Fibroblast of the conjunctiva (primary cell): ENCODE measurements at places on chromosomes 5 and 9.

DNA sequence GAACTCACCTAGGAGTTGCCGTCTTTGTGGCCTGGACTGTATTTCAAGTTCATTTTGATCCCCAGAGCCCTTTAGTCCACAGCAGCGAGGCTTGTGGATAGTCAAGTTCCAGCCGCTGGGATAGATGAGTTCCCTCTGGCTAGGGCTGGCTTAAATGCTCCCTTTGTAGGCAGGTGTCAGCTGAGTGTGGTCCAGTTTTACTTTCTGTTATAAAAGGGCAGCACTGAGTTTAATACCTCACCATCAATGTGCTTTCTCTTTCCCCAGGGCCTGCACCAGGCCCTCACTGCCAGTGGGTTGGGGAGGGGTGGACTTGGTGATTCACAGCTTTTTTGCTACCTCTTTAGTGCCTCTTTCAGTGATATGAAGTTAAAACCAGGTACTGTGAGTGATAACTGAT lies 188.2 kb downstream of the SLCO4C1 start:
- DNase-seq = no peak

- DNase-seq = no peak
Observed at GRCh38 chr9:75664597-75664996, 225.9 kb upstream of the PCSK5 start.

- no peak for DNase-seq
Observed at GRCh38 chr5:170380361-170380951, 8.7 kb downstream of the KCNMB1 start.

GRCh38 chr5:139121120-139121519 lies 77.0 kb downstream of the SIL1 start:
- DNase-seq = no peak

GRCh38 chr9:125881042-125881441 lies 133.9 kb downstream of the PBX3 start:
- no peak for DNase-seq

- DNase-seq = no peak
Observed at GRCh38 chr9:72786948-72787347, 165.9 kb downstream of the ALDH1A1 start.

- DNase-seq = no peak
Observed at GRCh38 chr5:157748760-157749461, 5.4 kb downstream of the LSM11 start.

GRCh38 chr5:159240301-159240870 lies 22.7 kb upstream of the UBLCP1 start:
- no peak for DNase-seq

DNA sequence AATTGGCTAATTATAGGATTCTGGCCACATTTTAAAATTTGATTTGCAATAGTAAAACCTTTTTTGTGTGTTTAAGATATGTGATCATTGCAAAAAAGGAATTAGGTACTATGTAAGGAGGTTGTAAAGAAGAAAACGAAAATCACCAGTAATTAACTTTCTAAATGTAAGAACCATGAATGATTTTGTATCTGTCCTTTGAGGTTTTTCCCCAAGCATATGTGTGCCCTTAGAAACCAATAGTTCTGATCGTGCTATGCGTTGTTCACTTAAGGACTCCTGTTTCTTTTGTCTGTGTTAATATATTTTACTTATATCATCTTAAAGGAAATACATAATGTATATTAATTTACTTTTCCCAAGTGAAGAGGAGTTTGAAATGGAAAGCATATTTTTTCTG lies 410.2 kb downstream of the PSAT1 start:
- DNase-seq = no peak

- no peak for DNase-seq
Observed at GRCh38 chr5:37111426-37112382, 137.5 kb downstream of the CPLANE1 start.

- no peak for DNase-seq
Observed at GRCh38 chr9:2023042-2023441, 7.9 kb downstream of the SMARCA2 start.

DNA sequence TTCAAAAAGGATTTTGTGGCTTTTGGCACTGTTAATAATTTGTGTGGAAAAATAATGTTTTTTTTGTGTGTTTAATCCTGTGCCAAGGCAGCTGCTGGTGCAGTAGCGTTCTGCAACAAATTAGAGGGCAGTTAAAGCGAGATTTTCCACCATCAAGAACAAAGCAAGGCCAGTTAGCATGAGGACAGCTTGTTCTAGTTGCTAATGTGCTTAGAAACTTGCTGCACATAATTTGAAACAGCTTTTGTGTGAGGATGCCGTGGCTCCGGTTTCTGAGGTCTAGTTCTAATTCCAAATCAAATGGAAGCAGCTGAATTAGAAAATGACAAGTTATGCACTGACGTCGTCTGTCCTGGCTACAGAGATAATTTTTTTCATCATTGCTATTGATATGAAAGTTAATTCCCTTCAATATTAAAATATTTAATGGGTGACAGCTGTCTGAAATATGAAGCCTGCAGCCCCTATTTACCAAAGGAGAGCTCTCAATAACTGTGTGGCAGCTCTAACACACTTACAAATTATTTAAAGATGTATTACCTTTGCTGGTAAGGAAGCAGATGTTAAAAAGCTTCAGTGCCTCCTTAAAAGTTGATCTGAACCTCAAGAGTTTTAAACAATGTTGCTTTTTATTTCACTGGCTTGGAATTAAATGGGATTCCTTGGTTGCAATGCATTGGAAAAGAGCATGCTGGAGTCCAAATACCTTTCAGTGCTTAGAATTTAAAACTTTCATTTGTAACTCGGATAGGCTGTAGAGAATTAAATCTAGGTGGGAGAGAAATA lies 128.6 kb downstream of the SPATA31D1 start:
- peak; percentile 89 for DNase-seq

DNA sequence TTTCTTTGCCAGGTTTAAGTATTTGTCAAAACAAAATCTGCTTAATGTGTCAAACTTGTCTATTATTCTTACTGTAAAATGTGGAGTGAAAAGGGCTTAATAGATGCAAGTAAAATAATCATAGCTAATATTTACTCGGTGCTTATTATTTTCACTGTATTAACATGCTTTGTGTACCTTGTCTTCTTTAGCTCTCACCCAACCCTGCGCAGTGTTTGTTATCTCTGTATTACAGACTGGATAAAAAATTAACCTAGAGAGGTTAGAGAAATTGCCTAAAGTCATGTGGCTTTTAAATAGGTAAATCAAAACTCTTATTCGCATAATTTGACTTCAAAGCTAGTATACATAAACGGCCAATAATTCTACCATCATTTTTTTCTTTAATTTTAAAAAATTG lies 1864.8 kb downstream of the MAT2B start:
- DNase-seq = no peak

GRCh38 chr5:14706615-14707021 lies 42.1 kb downstream of the OTULIN start:
- DNase-seq = no peak

DNA sequence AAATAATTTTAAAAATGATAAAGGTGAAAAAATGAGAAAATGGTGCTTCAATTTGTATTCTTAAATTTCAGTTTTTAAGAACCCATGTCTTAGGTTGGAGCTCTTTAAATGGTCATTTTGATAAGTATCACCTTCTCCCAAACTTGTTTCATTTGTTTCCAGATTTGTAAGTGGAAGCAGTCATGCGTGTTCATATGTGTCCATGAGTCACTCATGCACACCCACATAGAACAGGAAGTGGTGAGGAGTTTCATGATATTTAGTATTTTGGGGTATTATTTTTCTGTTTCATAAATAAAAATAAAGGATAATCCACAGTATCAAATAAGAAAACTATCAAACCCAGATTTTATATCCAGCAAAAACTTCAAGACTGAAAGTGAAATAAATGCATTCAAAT lies 570.4 kb upstream of the ST8SIA4 start:
- DNase-seq = no peak

DNA sequence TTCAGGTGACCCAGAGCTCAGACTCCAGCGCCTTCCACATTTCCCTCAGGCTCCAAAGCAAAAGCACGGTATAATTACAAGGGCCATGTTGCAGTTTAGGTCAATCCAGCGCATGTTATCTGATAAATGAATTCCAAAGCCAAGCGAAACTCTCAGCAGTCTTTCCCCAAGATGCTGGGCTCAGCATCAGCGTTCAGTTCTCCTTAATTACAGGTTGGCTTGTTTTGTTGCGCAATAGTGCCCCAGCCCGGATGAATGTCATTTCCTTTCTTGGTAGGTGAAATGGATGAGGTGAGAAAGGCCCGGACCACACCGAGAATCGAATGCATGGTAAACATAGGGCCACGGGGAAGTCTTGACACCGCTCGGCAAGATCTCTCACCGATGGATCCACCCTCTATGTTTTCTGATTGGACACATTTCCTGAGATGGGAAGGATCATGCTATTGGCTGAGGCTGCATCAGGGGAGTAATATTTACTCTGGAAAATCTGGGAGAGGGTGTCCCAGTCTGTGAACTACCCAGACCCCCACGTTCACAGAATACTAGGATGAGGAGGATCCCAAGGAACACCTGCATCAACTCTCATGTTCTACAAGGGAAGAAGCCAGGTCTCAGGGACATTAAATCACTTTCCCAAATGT lies 221.2 kb upstream of the ANKRD55 start:
- no peak for DNase-seq

DNA sequence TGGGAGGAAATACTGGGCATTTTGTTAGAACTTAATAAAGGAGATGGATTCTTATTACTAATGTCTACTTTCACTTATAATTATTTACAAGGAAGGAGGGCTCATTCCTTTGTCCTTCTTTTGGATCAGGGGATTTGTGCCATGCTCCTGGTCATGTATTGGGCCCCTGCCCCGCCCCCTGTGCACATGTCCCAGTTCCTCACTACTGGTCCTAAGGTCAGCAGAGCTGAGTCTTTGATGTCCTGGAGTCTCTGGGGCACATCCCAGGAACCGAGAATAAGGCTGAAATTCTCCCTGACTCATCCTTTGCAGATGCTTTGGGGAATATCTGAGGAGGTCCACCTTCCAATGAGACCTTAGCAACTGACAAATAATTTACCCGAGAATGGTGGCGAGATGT lies 19.6 kb upstream of the TIFAB start:
- DNase-seq = no peak

GRCh38 chr9:37976714-37977477 lies 73.0 kb upstream of the SLC25A51 start:
- DNase-seq = peak; percentile 54

DNA sequence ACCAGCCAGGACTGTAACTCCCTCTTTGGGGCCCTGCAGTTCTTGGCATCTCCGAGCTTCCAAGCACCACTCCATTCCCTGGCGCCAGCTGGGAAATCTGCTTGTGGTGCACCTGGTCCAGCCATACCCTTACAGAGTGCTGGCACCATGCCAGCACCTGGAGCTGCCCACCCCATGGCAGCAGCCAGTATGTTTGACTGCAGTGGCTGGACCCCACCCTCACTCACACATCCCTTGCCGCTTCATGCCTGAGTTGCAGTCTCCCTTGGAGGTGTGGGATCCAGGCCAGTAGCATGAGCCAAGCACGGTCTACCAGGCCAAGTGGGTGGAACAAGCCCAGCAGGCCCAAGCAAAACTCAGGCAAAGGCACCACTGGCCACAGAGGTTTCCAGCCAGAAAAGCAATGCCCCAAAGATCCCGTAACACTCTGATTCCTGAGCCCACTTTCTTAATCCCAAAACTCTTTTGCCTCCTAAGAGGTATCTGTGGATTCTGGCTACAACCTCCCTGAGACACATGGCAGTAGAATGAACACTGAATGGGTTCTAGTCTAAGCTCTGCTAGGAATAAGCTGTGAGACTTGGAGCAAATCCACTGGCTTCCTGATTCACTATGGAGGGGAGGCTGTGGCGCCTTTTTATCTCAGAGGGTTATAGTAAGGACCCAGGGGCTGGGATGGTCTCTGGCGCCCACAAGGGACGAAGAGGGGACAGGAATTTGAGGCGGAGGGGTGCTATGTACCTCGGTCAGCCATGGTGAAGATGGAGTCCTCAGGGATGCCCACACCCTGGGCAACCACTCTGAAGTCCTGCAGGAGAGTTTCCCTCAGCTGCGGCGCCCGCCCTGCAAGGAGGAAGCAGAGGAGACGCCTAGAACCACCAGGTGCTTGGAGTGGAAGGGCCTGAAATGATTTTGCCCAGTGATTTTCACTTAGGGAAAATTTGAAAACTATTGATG lies 5.6 kb downstream of the AMBP start:
- DNase-seq = peak; percentile 52
